ENCODE measurements at places on chromosomes 6 and 20.

DNA sequence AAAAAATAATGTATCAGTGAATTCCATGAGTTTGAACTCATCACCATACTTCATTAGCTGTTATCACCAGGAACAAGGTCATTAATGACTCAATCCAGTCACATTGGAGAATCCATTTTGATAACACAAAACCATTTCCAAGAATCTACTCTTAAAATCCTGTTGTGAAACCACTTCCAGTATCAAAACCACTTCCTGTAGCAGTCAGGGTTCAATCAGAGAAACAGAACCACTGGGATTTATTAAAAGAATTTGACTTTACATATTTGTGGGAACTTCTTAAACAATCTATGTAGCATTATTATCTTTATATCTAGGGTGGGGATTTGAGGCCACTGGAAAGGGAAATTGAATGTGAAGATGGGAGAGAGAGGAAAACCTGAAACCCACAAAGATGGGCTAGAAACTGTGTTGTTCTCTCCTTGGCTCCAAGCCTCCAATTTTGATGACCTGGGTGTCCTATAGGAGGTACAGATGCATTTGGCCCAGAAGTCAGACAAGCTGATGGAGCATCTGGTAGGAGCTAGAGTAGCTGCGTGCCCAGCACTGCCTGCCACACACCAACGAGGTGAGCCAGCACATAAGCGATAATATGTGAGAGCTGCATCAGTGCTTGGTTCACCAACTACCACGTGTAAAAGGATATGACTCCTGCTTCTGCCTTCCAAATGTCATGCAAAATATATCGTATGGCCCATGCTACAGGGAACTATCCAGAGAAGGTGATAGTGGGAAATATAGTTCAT is 117.0 kb downstream of the TMEM200A start:
- no peak for DNase-seq

- DNase-seq: no peak
These were observed 50.9 kb downstream of the DEK start for GRCh38 chr6:18213439-18213838.

GRCh38 chr6:31767096-31767645 is 4.7 kb downstream of the SAPCD1 start:
- DNase-seq: no peak

- DNase-seq: no peak
These were observed 2.3 kb downstream of the SERPINB1 start for GRCh38 chr6:2839195-2839981.

- no peak for DNase-seq
These were observed 236.9 kb downstream of the GMDS start for GRCh38 chr6:2008383-2008976.

DNA sequence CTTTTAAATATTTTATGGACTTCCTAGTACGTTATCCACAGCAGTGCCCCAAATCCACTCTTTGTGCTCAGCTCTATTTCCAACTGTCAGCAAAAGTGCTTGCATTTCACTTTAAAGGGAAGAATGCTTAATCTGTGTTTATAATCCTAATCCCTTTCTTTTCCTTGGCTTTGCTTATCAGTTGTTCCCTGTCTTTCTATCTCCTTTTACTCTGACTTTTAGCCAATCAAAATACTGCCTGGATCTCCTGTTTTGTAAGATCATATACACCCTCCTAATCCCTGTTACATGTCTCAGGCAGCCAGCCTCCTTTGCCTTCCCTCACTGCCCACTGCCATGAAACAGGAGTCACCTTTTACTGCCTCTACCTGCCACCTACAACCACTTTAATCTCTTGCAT is 102.9 kb downstream of the AIG1 start:
- no peak for DNase-seq

DNA sequence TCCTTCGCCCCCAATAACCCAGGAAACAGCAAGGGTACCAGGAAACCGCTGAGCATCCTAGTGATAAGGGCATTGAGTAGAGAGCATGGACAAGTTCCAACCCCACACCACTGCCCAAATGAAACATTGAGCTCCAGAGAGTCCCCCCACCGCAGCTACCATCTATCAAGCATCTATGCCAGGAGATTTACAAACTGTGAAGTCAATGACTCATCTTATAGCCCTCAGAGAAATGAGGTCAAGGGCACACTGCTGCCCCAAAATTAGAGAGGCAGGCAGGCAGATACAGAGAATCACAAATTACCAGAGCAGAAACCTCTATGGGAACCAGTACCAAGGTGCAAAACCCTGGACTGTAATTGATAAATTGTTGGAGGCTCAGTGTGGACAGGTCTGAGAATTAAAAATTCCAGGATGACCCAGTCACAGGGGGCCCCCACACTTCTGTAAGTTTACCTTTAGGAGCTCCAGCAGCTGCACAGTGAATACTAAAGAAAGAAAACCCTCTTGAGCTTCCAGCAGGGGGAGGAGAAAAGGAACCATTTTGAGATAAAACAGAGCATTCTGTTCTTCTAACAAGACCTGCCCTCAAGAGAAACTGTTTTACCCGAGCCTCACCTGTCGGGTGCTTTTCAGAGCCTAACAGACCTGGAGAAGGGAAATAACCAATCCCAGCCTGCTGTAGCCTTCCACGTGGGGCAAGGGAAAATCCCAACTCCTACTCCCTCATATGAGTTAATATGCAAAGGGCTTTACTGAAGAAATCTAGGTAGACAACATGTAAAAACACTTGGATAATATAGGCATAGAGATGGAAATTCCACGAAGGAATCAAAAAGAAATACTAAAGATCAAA is 118.0 kb upstream of the ARID1B start:
- no peak for DNase-seq

DNA sequence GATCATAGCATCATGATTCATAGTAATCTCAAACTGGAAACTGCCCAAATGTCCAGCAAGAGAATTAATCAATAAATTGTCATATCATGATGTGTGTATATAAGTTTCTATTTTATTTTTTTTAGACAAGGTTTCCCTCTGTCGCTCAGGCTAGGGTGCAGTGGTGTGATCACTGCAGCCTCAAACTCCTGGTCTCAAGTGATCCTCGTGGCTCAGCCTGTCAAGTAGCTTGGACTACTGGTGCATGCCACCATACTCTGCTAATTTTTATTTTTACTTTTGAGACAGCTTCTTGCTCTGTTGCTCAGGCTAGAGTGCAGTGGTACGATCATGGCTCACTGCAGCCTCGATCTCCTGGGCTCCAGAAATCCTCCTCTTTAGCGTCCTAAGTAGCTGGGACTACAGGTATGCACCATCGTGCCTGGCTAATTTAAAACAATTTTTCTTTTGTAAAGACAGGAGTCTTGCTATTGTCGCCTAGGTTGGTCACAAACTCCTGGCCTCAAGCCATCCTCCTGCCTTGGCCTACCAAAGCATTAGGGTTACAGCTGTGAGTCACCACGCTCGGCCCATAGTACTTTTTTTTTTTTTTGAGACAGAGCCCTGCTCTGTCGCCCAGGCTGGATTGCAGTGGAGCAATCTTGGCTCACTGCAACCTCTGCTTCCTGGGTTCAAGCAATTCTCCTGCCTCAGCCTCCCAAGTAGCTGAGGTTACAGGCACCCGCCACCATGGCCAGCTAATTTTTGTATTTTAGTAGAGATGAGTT is 8.7 kb upstream of the ATRN start:
- no peak for DNase-seq

DNA sequence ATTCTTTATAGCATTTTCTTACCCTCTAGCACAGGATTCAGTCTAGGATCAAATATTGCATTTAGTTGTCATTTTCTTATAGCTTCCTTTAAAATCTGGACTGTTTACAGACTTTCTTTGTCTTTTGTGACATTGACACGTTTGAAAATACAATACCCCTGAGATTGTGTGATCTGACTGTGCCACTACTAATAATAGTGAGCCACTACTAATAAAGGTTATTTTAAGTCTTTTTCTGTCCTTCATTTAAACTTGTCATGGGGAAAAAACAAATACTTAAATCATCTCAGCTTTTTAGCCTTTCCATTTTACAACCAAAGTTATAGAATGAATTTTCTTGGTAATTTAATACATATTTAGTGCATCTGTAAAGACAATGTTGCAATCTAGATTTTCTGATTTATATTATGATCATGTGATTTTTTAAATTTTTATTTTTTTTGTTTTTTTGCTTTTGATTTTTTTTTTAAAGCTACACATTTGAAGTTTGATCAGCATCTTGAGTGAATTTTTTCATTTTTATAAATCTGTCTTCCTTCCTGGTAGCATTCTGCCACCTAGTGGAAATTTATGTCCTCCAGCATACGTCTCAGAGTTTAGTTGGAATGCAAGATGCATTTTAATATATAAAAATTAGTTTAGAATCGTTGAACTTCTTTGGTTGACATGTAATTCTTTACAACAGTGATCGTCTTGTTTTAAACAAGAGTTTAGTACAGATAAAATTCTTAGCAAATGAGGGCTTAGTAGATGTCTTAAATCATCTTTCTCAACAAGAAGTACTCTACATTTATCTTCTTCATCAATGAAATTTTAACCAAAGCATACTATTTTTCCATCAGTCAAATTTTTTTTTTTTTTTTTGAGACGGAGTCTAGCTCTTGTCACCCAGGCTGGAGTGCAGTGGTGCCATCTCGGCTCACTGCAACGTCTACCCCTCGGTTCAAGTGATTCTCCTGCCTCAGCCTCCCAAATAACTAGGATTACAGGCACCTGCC is 119.4 kb downstream of the NCOA3 start:
- DNase-seq: no peak

DNA sequence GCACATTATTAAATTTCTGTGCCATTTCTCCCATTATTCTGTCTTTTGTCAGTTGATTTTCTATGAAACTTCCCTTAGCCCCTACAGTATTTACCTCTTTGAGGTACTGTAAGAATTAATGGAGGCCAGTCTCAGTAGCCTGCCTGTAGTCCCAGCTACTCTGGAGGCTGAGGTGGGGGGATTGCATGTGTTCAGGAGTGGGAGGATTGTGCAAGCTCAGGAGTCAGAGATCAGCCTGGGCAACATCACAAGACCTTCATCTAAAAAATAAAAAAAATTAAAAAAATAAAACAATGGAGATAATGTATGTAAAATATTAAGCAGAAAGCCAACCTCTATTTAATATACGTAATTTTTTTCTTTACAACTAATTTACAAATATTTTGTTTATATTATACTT is 77.8 kb downstream of the OR2B2 start:
- no peak for DNase-seq

DNA sequence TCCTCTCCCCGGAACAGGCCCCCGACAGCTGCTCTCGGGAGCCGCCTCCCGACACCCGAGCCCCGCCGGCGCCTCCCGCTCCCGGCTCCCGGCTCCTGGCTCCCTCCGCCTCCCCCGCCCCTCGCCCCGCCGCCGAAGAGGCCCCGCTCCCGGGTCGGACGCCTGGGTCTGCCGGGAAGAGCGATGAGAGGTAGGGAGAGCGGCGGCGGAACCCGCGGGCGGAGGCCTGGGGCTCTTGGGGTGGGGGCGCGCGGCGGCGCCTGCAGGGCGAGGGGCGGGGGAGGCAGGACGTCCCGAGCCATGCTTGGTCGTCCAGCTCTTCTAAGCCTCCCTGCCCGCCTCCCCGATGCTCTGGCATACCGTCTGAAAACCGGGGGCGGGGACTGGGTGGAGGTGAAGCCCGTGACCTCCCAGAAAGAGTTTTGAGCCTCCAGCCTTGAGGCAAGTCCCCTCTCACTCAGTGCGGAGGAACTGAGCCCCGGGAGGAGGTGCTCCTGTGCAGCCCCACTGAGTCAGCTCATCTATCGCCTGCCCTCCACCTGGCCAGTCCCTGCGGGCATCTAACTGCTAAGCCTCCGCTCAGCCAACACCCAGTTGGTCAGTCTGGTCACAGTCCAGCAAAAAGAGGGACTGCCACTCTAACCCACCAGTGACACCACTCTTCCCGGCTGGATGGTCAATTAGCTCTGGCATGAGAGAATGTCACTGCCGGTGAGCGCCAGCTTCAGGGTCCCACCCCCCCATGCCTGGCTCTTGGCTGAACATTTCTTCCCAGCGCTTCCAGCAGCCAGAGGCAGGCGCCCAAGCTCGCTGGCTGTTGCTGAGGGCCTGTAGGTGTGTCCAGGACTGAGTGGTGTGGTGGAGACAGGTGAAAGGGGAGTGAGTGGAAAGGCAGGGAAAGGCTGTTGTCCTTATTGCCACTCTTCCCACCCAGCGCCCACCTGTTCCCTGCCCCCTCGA is 482 bp downstream of the DDR1 start:
- peak; percentile 59 for DNase-seq

DNA sequence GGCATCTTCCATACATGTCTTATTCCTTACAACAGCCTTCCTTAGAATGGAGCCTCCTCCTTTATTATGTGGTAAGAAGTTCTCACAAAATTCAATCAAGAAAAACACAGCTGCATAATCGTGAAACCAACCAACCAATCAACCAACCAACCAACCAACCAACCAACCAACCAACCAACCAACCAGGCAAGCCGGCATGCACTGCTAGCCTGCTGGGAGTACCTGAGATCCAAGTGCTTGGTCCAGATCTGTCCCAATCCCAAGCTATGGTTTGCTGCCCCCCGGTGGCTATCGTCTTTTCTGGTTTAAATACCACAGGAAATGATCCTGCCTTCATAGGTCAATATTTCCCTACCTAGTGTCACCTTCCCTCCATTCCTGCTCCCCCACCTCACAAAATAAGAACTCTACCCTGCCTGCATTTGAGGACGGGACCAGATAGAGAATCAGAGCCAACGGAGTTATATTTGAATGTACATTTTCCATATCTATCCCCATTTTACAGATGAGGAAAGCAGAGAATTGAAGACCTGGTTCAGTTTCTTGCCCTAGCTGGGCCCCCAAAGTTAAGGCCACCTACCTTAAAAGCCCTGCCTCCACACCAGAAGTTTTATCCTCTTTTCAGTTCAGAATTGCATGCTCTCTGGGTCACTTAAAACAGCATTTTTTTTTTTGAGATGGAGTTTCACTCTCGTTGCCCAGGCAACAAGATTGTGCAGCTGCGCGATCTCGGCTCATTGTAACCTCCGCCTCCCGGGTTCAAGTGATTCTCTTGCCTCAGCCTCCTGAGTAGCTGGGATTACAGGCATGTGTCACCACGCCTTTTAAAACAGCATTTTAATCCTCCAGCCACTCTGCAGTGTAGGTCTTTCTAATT is 27.1 kb downstream of the RAB44 start:
- DNase-seq: peak; percentile 23

GRCh38 chr6:85472744-85473143 is 22.9 kb downstream of the NT5E start:
- no peak for DNase-seq

DNA sequence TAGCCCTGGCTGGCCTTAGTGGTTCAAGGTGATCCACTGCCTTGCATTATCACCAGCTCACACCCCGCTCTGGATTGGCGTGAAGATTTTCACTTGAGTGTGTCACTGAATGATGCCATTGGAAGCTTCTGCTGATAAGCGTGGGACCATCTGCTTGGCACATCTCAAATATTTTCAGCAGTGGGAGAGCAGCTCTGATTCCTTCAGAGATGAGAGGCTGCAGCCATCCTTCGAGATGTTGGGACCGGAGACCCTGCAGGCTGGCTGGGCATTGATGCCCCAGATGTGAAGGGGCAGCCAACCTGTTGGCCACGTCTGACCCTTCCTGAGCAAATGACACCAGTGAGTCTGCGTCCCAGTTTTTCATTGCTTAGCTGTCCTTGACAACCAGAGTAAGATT is at the start of gene MAS1:
Gene MAS1, plus strand, starts transcription at position 197 of the 400 bp plus-strand sequence. CDS start 15,968 bp downstream, outside the sequence.
- no peak for DNase-seq

GRCh38 chr6:33236852-33237251 is 28.6 kb downstream of the RING1 start:
- no peak for DNase-seq

- DNase-seq: no peak
These were observed 28.9 kb downstream of the KCNS1 start for GRCh38 chr20:45072066-45072465.

GRCh38 chr6:37244430-37245310 is 12.9 kb upstream of the TBC1D22B start:
- DNase-seq: no peak

Data from stimulated activated naive CD8-positive, alpha-beta T cell treated with anti-CD3 and anti-CD28 coated beads, Interleukin-15, amount 100 ng/mL, for 72 hours (primary cell).